B cell (primary cell): ENCODE measurements at places on chromosomes 5 and 9. TPM values are rescaled to one million over a fixed set of nuclear protein-coding genes. Genes with fewer than 3 reads are reported as not detected.

The NOXA1 gene
- 5.7 and 8.4 TPM in 2 replicates for total RNA-seq

The MYOZ3 gene
- not detected in 2 replicates for total RNA-seq

The MXD3 gene
- 10.8 and 11.5 TPM in 2 replicates for total RNA-seq

The SMIM15 gene
- total RNA-seq: 28.7 and 29.8 TPM in 2 replicates

DNA sequence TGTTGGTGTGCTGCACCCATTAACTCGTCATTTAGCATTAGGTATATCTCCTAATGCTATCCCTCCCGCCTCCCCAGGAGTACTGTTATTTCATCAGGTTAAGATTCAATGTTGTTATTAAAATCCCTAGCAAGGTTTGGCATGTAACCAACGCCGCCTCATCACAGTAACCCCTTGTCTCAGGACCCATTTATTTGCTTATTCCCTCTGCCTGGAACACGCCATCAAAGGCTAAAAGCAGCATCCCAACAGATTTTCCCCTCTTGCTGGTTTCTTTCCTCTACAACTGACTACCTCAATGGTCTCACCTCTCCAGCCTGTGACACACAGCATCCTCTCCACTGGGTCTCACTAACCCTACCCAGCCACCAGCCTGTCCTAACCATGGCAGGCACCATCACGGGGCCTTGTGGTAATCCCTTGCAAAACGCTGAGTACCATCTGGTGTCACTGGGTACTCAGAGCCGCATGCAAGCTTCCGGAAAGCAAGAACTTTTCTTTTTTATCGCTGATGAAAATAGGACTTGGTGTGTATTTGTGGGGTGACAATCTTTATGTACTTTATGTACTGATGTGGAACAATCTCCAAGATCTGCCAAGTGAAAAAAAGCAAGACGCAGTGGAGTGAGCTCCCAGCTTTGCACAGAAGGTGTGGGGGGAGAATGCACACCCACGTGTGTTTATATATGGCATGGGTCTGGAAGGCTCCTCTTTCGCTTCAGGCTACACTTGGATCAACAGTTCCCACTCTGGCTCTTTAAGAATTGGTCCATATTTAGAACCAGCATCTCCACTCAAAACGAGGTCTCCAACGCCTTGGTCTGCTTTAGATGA, 6.1 kb downstream of the RPS14 start:
- peaks cover 55% of the 10 kb centered on the region for H3K36me3 ChIP-seq
- H3K4me1 ChIP-seq: peaks cover 11% of the 10 kb centered on the region
- DNase-seq: no peak
- no peak overlapping the region for H3K27ac ChIP-seq
- no peaks in the 10 kb centered on the region for H3K27me3 ChIP-seq

GRCh38 chr9:38007016-38007415, 62.0 kb downstream of the SHB start:
- no peak overlapping the region for H3K4me3 ChIP-seq
- H3K4me1 ChIP-seq: peaks cover 9% of the 10 kb centered on the region
- H3K36me3 ChIP-seq: no peaks in the 10 kb centered on the region
- H3K27me3 ChIP-seq: no peaks in the 10 kb centered on the region
- H3K27ac ChIP-seq: no peak overlapping the region

GRCh38 chr9:90012949-90013348, 408.1 kb downstream of the GADD45G start:
- H3K4me1 ChIP-seq: peaks cover 31% of the 10 kb centered on the region
- H3K4me3 ChIP-seq: no peak overlapping the region
- H3K36me3 ChIP-seq: no peaks in the 10 kb centered on the region

GRCh38 chr9:92728831-92729734, 35.5 kb downstream of the BICD2 start:
- peaks cover 38% of the 10 kb centered on the region for H3K36me3 ChIP-seq
- peaks cover 81% of the 10 kb centered on the region for H3K4me1 ChIP-seq
- H3K27me3 ChIP-seq: no peaks in the 10 kb centered on the region
- peak overlapping the region; percentile 58 for H3K27ac ChIP-seq

DNA sequence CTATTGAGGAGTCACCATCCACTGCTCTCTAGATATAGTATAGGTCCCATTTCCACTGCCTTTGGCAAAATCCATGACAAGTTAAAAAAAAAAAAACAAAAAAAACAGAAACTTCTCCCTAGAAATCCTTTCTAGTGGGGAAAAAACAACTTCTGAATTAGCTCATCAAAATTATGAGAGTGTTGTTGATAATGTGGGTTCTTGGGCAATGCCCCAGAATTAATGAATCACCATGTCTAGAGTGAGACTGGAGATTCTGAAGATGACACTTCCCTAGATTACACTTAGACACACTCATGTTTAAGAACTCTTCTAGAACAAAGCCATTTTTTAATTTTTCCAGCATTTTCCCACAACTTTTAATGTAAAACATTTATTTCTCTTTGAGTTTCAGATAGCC, 728.0 kb upstream of the C9orf72 start:
- H3K4me1 ChIP-seq: no peaks in the 10 kb centered on the region
- no peak for DNase-seq
- H3K27me3 ChIP-seq: no peaks in the 10 kb centered on the region
- no peaks in the 10 kb centered on the region for H3K36me3 ChIP-seq
- no peak overlapping the region for H3K27ac ChIP-seq

DNA sequence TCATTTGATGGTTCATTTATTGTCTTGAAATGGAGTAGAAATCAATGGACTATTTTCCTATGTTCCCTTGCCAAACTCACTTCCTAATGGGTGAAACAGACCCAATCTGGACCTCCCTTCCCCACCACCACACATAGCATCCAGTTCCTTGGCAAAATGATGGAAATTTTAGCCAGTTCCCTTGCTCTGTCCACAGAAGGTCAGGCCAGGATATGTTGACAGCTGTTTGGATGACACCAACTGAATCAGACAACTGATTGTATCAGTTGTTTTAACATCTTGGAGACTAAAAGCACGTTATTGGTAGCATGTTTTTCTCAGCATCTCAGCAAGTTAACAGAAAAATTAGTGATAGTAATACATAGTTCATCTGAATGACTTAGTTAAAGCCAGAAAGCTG, 534.8 kb downstream of the PSAT1 start:
- H3K27ac ChIP-seq: no peak overlapping the region
- no peak for DNase-seq
- no peaks in the 10 kb centered on the region for H3K27me3 ChIP-seq
- H3K36me3 ChIP-seq: no peaks in the 10 kb centered on the region
- no peak overlapping the region for H3K4me3 ChIP-seq

DNA sequence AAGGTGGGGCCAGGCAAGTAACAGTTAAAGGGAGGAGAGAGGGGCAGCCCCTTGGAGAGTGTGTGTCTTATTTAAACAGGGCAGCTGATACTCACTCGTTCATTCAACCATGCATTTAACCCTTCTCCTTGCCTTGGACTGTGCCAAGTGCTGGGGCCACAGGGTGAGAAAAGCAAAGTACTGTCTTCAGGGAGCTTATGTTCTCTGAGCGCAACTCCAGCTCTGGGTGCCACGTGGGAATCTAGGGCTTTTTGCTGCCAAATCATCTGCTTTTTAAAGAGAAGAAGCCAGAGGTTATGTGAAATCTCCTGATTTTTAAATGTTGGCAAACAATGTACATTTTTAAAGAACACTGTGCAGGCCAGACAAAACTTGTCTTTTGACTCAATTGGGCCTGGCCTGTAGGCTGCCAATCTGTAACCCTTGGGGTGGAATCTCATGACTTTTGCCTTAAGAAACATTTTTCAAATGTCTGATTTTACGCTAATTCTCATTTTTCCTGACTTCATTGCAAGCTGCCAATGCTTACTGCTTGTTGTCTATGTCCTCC, 157.8 kb downstream of the NTRK2 start:
- no peaks in the 10 kb centered on the region for H3K4me1 ChIP-seq
- no peak for DNase-seq
- peaks cover 3% of the 10 kb centered on the region for H3K27me3 ChIP-seq

DNA sequence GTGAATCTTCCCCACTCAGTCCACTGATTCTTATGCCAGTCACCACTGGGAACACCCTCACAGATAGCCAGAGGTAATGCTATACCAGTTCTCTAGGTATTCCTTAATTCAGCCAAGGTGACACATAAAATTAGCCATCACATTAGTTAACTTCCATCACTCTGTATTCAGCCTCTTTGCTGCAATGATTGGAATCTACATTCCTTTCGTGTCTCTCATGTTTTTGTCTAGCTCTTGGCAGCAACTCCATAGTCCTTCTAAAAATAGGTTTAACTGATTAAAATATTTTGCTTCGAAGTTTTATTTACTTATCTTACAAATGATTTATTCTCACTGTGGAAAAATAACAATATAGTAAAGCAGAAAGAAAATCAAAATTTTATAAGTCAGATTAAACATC, 19.6 kb upstream of the RNF20 start:
- H3K27ac ChIP-seq: no peak overlapping the region
- H3K27me3 ChIP-seq: no peaks in the 10 kb centered on the region
- no peak overlapping the region for H3K4me3 ChIP-seq
- no peak for DNase-seq

DNA sequence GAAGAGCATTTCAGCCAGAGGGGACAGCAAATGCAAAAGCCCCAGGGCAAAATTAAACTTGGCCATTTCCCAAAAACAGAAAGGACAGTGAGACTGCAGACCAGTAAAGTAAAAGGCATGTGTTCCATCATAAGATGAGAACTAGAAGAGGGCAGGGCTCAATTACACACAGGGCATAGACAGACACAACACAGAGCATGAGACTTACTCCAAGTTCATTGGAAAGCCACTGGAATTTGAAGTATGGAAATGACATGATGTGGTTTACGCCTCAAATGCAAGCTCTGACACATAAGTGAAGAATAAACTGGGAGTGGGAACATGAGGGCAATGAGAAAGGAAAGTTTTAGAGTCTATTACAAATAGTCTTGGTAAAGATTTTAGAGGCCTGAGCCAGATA, 446.6 kb upstream of the GRIA1 start:
- no peak overlapping the region for H3K4me3 ChIP-seq
- H3K27me3 ChIP-seq: no peaks in the 10 kb centered on the region
- no peak overlapping the region for H3K27ac ChIP-seq
- no peaks in the 10 kb centered on the region for H3K4me1 ChIP-seq
- DNase-seq: no peak

DNA sequence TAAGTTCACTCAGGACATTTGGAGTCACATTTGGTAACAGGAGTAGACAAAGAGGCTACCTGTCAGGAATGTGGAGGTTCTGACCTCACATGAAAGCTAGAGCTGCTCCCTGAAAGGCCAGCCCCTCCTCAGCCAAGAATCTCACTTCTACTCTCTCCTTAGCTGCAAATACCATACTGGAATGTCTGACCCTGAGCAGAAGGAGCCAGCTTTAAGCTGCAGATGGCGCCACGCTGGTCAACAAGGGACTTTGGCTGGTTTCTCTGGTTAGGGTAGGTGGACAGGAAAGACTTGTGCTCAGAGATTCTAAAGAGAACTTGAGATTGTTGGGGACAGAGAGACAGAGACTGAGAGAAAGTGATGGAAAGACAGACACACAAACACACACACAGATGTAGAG, 21.9 kb downstream of the ASTN2 start:
- H3K4me1 ChIP-seq: no peaks in the 10 kb centered on the region
- no peak overlapping the region for H3K27ac ChIP-seq
- H3K27me3 ChIP-seq: no peaks in the 10 kb centered on the region
- no peak for DNase-seq
- no peaks in the 10 kb centered on the region for H3K36me3 ChIP-seq

GRCh38 chr5:18216729-18217128, 582.5 kb downstream of the TAF11L14 start:
- no peaks in the 10 kb centered on the region for H3K27me3 ChIP-seq
- no peak for DNase-seq
- no peak overlapping the region for H3K4me3 ChIP-seq

DNA sequence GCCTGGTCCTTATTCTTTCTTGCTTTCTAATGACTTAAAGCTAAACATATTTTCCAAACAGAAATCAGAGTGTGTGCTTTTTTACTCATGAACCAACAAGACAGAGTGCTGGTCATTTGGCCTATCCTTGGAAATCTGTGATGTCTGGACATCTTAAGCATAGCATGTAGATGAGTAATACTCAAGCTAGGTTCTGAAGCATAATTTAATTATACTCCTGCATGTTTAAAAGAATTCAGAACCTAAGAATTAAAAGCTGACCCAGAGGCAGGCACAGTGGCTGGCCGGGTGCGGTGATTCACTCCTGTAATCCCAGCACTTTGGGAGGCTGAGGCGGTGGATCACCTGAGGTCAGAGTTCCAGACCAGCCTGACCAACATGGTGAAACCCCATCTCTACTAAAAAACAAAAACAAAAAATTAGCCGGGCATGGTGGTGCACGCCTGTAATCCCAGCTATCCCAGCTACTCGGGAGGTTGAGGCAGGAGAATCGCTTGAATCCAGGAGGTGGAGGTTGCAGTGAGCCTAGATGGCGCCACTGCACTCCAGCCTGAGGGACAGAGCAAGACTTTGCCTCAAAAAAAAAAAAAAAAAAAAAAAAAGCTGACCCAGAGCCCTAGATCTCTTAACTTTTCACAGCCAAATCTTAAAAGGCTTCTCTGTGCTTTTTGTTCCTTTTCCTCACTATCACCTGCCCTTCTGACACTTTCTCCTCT, 16.2 kb upstream of the TJP2 start:
- H3K4me1 ChIP-seq: peaks cover 6% of the 10 kb centered on the region
- H3K36me3 ChIP-seq: no peaks in the 10 kb centered on the region
- DNase-seq: no peak
- H3K27ac ChIP-seq: no peak overlapping the region
- no peak overlapping the region for H3K4me3 ChIP-seq
